ENCODE measurements at places on chromosomes 1 and 21. TPM values are rescaled to one million over a fixed set of nuclear protein-coding genes. Genes with fewer than 3 reads are reported as not detected.

GRCh38 chr1:81021134-81021533, 779.6 kb upstream of the ADGRL2 start:
- no peaks in the 10 kb centered on the region for H3K4me1 ChIP-seq
- no peak overlapping the region for H3K4me3 ChIP-seq
- no peak overlapping the region for H3K27ac ChIP-seq
- no peak for DNase-seq
- H3K36me3 ChIP-seq, result no peaks in the 10 kb centered on the region

- DNase-seq, result no peak
- no peak overlapping the region for H3K4me3 ChIP-seq
- H3K36me3 ChIP-seq, result no peaks in the 10 kb centered on the region
- H3K27ac ChIP-seq, result no peak overlapping the region
Observed at GRCh38 chr1:55959136-55959548, 620.2 kb downstream of the PLPP3 start.

GRCh38 chr21:22575165-22575584, 1577.0 kb downstream of the NCAM2 start:
- DNase-seq, result peak; percentile 71
- H3K27ac ChIP-seq, result no peak overlapping the region
- H3K27me3 ChIP-seq, result no peaks in the 10 kb centered on the region
- no peaks in the 10 kb centered on the region for H3K4me1 ChIP-seq
- no peak overlapping the region for H3K4me3 ChIP-seq

RIPPLY3 gene
- 0.03 TPM for polyA plus RNA-seq

- H3K4me1 ChIP-seq, result no peaks in the 10 kb centered on the region
- no peak overlapping the region for H3K4me3 ChIP-seq
- H3K27me3 ChIP-seq, result no peaks in the 10 kb centered on the region
- H3K27ac ChIP-seq, result no peak overlapping the region
Observed at GRCh38 chr1:206851341-206852010, 13.9 kb upstream of the IL20 start.

DNA sequence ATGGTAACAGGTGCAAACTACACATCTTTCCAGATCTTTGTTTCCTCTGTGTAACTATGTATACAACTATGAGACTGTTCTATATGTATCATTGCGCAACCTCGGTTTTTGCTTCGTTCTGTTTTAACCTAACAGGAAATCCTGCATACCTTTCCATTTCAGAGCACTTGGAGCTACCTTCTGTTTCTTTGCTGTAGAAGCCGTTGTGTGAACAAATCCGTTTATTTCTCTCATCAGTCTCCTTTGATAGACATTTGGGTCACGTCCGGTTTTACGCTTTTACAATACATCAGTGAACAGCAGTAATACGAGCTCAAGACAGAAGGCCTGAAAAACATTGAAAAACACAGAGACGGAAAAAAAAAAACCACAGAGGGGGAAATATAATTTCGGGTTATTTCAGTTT, 10.5 kb downstream of the ATP5IF1 start:
- H3K4me3 ChIP-seq, result peak overlapping the region; percentile 82
- H3K4me1 ChIP-seq, result peaks cover 22% of the 10 kb centered on the region
- no peaks in the 10 kb centered on the region for H3K27me3 ChIP-seq
- no peak for DNase-seq
- H3K36me3 ChIP-seq, result no peaks in the 10 kb centered on the region
- peak overlapping the region; percentile 76 for H3K27ac ChIP-seq

GRCh38 chr1:64956010-64956640, 10.2 kb downstream of the JAK1 start:
- H3K27ac ChIP-seq, result no peak overlapping the region
- peaks cover 15% of the 10 kb centered on the region for H3K4me1 ChIP-seq
- H3K4me3 ChIP-seq, result no peak overlapping the region
- no peaks in the 10 kb centered on the region for H3K27me3 ChIP-seq

CCDC17 gene
- 0.31 TPM for polyA plus RNA-seq

- H3K27ac ChIP-seq, result peak overlapping the region; percentile 91
- H3K36me3 ChIP-seq, result peaks cover 52% of the 10 kb centered on the region
- peak overlapping the region; percentile 91 for H3K4me3 ChIP-seq
- no peaks in the 10 kb centered on the region for H3K27me3 ChIP-seq
- H3K4me1 ChIP-seq, result peaks cover 29% of the 10 kb centered on the region
- peak; percentile 93 for DNase-seq
Observed at GRCh38 chr1:37808369-37809319, 636 bp upstream of the YRDC start.

- DNase-seq, result no peak
- peaks cover 2% of the 10 kb centered on the region for H3K4me1 ChIP-seq
Observed at GRCh38 chr21:34299168-34299539, 64.7 kb upstream of the KCNE2 start.
